Stomach (tissue), 19 donors: ENCODE measurements at places on chromosomes 11 and 22.

GRCh38 chr11:23923357-23923756 lies 573.5 kb upstream of the LUZP2 start:
- DNase-seq, result peak; percentile 20

- no peak for DNase-seq
Measured at GRCh38 chr22:37095113-37095512, 14.4 kb downstream of the TMPRSS6 start.

DNA sequence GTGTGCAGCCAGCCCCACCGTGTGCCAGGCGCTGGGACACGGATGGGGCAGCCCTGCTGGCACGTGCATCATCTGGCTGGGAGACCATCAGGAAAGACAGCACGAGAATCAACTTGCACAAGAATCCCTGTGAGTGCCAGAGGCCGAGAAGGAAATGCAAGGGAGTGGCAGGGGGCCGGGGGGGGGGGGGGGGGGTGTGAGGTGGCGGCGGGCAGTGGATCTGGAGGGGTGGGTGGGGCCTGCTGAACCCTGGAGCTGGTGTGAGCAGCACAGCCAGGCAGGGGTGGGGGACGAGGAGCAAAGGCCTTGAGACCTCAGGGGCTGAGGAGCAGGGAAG lies 14.0 kb upstream of the FLRT1 start:
- peak; percentile 64 for DNase-seq

DNA sequence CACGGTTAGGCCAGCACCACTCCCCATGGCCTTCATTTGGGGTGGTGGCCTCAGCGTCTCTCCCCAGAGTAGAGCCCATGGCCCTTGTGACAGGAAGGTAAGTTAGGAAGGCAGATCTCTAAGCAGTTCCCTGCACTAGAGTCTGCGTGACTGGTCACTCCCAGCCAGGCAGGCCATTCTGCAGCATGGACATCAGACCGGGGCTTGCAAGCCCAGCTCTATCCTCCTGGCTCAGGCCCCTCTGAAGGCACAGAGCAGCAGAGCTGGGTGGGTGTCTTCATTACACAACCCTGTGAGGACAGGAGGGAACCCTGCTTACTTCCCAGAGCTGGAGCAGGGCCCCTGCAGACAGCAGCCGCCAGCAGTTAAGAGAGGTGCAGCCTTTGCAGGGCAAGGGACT lies 77.3 kb downstream of the PIWIL3 start:
- DNase-seq, result no peak

GRCh38 chr11:87391496-87391895 lies 353.8 kb downstream of the TMEM135 start:
- DNase-seq, result no peak

- DNase-seq, result peak; percentile 87
Measured at GRCh38 chr11:68297812-68298658, 14.4 kb upstream of the LRP5 start.

DNA sequence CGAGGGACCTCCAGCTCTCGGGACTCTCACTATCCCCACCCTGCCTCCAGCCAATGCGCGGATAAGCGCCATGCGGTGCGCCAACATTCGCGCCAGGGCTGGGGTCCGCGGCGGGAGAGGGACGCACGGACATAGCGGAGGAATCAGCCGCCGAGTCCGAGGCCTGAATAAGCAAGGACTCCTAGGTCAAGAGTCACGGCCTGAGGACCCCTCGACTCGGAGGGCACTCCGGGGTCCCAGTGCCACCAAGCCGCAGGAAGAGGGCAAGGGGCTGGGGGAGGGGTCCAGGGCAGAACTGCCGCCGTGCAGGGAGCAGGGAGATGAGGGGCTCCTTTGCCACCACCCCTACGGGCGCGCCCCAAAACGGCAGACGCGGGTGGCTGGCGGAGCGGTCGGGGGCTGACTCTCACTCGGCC lies 552 bp downstream of the DSCAML1 start:
- DNase-seq, result no peak

DNA sequence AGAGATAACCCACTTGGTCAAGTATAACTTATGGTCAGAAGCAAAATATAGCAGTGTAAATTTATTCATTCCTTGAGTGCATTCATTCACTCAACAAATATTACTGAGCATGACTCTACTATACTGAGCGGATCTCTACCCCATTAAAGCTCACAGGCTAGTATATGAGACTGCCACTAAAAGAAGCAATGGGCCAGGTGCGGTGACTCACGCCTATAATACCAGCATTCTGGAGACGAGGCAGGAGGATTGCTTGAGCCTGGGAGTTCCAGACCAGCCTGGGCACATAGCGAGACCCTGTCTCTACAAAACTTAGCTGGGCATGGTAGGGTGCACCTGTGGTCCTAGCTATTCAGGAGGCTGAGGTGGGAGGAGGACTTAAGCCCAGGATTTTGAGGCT lies 197.6 kb upstream of the BLID start:
- DNase-seq, result no peak

GRCh38 chr11:76265771-76266241 lies 59.5 kb upstream of the WNT11 start:
- peak; percentile 46 for DNase-seq
